ENCODE measurements at places on chromosomes 3 and 15.

- H3K27me3 ChIP-seq, result peaks cover 3% of the 10 kb centered on the region
- H3K4me3 ChIP-seq, result no peak overlapping the region
- no peak overlapping the region for H3K27ac ChIP-seq
- H3K4me1 ChIP-seq, result no peaks in the 10 kb centered on the region
- no peaks in the 10 kb centered on the region for H3K36me3 ChIP-seq
Measured at GRCh38 chr3:117603097-117603496, 893.5 kb downstream of the TUSC7 start.

DNA sequence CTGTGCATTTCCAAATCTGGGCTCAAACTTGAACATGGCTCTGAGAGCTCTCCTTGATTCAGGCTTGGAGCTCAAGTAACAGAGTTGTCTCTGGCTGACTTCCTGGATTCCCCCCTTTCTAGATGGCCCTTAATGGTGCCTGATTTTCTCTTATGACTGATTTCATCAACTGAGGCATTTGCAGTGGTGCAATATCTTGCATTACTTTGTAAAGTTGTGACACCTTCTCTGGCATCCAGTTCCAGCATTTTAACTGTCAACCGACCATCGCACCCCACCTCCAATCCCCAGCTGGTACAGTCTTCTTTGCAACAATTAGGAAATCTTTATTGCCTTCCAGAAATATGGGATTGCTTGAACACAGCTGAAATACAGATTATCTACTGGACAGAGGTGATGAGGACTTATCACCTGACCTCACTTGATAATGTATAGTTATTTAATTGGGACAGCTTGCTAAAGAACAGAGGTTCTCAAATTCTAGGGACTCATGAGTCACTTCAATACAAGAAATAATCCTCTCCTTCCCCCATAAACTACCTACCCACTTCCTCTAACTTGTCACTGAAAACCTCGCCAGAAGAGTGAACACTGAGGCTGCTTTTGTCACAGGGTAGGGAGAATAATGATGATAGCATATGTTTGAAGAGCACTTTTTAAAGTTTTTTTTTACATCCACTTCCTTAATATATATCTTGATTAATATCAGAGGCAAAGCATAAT, 41.8 kb downstream of the FILIP1L start:
- H3K27ac ChIP-seq, result peak overlapping the region; percentile 98
- no peaks in the 10 kb centered on the region for H3K27me3 ChIP-seq
- peaks cover 10% of the 10 kb centered on the region for H3K36me3 ChIP-seq

DNA sequence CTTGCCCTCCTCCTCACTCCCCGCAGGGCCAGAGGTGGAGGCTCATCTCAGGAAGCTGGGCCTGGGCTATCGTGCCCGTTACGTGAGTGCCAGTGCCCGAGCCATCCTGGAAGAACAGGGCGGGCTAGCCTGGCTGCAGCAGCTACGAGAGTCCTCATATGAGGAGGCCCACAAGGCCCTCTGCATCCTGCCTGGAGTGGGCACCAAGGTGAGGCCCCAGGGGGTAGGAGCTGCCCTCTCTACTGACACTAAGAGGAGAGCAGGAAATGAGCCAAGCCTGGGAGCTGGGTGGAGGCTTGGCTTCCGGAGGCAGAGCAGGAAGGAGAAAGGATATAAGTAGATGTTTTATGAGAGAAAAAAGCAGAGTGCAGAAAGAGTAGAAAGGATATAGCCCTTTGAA, 4.9 kb downstream of the OGG1 start:
- peaks cover 26% of the 10 kb centered on the region for H3K36me3 ChIP-seq
- H3K27me3 ChIP-seq, result no peaks in the 10 kb centered on the region
- H3K27ac ChIP-seq, result peak overlapping the region; percentile 68
- no peak overlapping the region for H3K4me3 ChIP-seq
- peaks cover 32% of the 10 kb centered on the region for H3K4me1 ChIP-seq

GRCh38 chr3:74546426-74546825, 68.0 kb downstream of the CNTN3 start:
- H3K4me1 ChIP-seq, result peaks cover 12% of the 10 kb centered on the region
- H3K27ac ChIP-seq, result no peak overlapping the region
- peaks cover 11% of the 10 kb centered on the region for H3K36me3 ChIP-seq
- DNase-seq, result peak; percentile 24
- H3K27me3 ChIP-seq, result no peaks in the 10 kb centered on the region

DNA sequence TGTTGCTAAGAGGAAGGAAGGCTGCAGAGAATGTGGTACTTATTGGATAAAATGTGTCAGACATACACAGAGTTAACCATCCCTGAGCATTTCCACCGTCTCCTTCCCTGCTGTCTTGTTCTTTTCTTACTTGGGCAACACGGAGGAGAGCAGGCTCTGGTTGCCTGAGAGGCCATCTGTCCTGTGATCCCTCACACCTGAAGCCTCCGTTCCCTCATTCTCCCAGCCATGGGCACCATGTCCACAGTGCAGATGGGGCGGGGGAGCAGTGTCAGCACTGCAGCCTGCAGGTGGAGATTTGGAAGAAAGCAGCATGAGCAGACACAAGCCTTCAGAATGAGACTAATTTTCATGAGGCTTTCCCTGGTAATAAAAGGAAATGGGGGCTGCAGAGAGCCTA, 133.7 kb downstream of the CHCHD6 start:
- no peak for DNase-seq
- H3K4me3 ChIP-seq, result no peak overlapping the region
- peaks cover 28% of the 10 kb centered on the region for H3K4me1 ChIP-seq

DNA sequence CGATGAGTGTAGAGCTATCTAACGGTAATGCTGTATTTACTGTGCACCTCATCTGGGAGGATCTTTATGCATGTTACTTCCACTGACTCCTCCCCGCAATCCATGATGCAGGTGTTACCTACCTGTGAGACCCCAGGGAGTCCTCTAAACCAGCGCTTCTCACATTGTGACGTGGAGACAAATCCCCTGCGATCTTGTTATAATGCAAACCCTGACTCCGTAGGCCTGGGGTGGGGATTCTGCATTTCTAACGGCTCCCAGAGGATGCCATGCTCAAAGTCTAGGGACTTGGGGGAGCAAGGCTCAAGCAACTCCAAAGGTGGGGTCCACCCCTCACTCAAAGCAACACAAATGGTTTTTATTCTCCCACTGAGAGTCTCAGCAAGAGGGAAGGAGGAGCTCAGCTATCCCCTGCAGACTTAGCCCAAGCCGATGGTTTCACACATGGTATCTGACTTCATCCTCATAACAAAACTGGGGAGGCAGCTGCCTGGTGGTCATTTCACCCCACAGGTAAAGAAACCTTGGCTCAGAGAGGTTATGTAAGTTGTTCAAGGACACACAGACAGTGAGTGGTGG, 63.6 kb downstream of the PCSK6 start:
- no peak for DNase-seq
- no peak overlapping the region for H3K27ac ChIP-seq
- no peak overlapping the region for H3K4me3 ChIP-seq
- no peaks in the 10 kb centered on the region for H3K4me1 ChIP-seq
- H3K27me3 ChIP-seq, result peaks cover 31% of the 10 kb centered on the region
- no peaks in the 10 kb centered on the region for H3K36me3 ChIP-seq

GRCh38 chr3:195110647-195111318, 160.2 kb downstream of the XXYLT1 start:
- H3K4me3 ChIP-seq, result no peak overlapping the region
- H3K4me1 ChIP-seq, result peaks cover 8% of the 10 kb centered on the region
- DNase-seq, result no peak
- no peaks in the 10 kb centered on the region for H3K27me3 ChIP-seq
- no peak overlapping the region for H3K27ac ChIP-seq
- H3K36me3 ChIP-seq, result no peaks in the 10 kb centered on the region

DNA sequence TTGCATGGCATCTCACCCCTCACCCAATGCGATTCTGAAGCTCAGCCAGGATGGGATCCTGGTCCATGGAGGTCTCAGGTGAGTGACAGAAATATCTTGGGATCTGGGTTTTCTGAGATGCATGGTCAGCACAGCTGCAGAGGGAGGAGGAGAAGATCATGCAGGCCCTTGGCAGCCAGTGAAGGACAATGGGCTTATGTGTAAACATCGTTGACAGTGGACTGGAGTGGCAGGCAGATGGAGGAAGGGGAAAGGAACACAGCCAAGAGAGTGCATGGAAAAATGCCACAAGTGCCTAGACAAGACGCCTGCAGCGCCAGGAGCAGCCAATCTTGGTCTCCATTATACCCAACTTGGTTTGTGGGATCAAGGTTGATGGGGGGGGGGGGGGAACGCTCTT, 347.9 kb downstream of the MCTP2 start:
- H3K27me3 ChIP-seq, result peaks cover 1% of the 10 kb centered on the region
- H3K4me3 ChIP-seq, result no peak overlapping the region
- no peaks in the 10 kb centered on the region for H3K4me1 ChIP-seq
- no peak overlapping the region for H3K27ac ChIP-seq
- no peak for DNase-seq

DNA sequence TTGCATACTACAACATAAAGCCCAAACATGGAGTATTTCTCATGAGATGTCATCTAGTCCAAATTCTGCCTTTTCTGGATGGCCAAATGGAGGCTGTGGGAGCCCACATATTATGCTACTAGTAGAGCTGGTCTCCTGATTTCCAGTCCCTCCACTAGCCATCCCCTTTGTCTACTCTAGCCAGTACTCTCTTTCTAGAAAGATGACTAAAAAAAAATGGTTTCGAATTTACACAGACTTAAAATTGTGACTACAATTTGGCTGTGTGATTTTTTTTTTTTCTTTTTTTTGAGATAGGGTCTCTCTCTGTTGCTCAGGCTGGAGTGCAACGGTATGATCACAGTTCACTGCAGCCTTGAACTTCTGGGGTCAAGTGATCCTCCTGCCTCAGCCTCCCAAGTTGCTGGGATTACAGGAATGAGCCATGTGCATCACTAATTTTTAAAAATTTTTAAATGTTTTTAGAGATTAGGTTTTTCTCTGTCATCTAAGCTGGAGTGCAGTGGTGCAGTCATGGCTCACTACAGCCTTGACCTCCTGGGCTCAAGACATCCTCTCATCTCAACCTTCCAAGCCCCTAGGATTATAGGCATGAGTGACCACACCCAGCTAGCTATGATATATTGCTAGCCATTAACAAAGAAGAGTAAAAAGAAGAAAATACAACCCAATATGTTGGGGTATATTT, 273.9 kb downstream of the ADAMTSL3 start:
- H3K36me3 ChIP-seq, result no peaks in the 10 kb centered on the region
- H3K27me3 ChIP-seq, result peaks cover 2% of the 10 kb centered on the region
- H3K4me1 ChIP-seq, result no peaks in the 10 kb centered on the region
- no peak for DNase-seq

DNA sequence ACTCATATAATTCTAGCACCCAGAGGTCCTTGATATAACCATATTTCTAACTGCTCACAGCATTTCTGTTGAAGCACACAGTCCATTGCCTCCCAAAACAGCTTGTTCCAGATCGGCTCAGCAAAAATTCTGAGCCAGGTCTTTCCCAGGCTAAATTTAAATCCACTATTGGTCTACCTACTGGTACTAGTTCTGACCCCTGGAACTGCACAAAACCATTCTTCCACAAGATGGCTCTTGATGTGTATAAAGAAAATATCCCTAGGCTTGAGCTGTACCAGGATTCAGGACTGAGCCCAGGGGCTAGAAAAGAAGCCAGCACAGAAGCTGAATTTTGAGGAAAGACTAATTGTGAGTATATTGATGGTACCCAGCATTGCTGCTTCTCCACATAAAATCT, 75.4 kb upstream of the ABHD17C start:
- H3K4me1 ChIP-seq, result peaks cover 41% of the 10 kb centered on the region
- peak; percentile 28 for DNase-seq
- peaks cover 27% of the 10 kb centered on the region for H3K36me3 ChIP-seq
- H3K27ac ChIP-seq, result no peak overlapping the region
- no peak overlapping the region for H3K4me3 ChIP-seq

- no peak overlapping the region for H3K27ac ChIP-seq
- H3K36me3 ChIP-seq, result no peaks in the 10 kb centered on the region
- DNase-seq, result no peak
Measured at GRCh38 chr15:90881978-90882721, 2.2 kb upstream of the FES start.

GRCh38 chr3:112807685-112808084, 39.0 kb downstream of the CD200R1L start:
- H3K4me3 ChIP-seq, result no peak overlapping the region
- peaks cover 27% of the 10 kb centered on the region for H3K4me1 ChIP-seq
- H3K27ac ChIP-seq, result no peak overlapping the region
- peaks cover 7% of the 10 kb centered on the region for H3K27me3 ChIP-seq
- DNase-seq, result no peak

DNA sequence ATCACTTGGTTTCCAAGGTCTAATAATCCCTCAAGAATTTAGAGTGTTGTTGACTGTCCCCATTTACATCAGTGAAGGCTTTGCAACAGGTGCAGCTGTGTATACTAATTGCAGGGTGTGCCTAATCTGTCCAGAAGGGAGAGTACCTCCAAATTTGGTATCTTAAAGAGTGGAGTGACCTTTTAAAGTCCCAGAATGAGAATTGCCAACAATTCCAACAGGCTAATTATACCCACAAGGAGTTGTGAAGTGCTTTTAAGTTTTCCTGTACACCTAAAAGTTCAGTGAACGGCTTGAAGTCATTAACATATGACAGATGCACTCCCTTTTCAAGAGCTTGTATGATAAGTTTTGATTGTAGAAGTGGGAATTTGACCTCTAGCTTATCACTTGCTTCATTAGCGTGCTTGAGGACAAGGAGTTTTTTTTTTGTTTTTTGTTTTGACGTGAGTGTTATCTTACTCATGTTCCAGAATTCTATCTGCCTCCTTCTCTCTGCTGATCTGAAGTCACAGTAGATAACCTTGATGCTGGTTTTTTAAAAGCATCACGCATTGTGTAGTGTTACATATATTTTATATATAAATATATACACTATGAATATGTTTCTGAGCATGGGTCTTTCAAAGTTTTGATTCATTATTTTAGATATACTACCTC, 26.3 kb downstream of the CDIN1 start:
- H3K27me3 ChIP-seq, result no peaks in the 10 kb centered on the region
- peaks cover 15% of the 10 kb centered on the region for H3K36me3 ChIP-seq
- DNase-seq, result no peak
- no peak overlapping the region for H3K4me3 ChIP-seq
- no peak overlapping the region for H3K27ac ChIP-seq
- H3K4me1 ChIP-seq, result peaks cover 38% of the 10 kb centered on the region

DNA sequence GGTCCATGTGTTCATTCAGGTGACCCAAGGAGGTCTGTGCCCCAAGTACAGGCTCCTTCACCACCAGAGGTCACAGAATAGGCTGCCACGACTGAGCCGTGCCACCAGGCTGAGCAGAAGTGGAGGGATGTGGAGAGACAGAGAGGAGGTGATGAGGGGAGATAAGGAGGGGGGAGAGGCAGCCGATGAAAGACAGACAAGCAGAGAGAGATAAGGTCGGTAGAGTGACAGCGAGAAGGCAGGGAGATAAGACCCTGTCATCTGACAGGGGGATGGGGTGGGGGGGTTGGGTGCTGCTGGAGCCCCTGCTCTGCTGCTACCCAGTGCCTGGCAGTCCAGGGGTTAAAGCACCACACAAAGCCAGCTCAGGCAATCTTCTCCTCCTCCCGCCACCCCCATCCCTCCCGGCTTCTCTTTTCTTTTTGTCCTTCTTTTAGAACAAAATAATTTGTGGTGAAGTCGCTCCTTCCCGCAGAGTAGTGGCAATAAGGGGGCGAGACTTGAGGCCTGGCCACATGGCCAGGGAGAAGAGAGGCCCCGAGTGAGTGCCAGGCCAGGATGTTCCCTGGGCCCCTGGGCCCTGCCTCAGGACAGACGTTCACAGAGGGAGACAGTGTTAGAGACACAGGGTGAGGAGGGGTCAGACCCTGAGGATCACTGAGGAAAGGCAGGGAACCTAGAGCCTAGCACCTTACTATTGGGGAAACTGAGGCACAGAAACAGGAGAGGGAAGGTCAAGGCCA, 67.9 kb downstream of the CACNA2D2 start:
- H3K27ac ChIP-seq, result no peak overlapping the region
- no peaks in the 10 kb centered on the region for H3K36me3 ChIP-seq
- H3K4me1 ChIP-seq, result no peaks in the 10 kb centered on the region
- no peak for DNase-seq
- no peak overlapping the region for H3K4me3 ChIP-seq
